ENCODE measurements at places on chromosomes 13 and 19.

DNA sequence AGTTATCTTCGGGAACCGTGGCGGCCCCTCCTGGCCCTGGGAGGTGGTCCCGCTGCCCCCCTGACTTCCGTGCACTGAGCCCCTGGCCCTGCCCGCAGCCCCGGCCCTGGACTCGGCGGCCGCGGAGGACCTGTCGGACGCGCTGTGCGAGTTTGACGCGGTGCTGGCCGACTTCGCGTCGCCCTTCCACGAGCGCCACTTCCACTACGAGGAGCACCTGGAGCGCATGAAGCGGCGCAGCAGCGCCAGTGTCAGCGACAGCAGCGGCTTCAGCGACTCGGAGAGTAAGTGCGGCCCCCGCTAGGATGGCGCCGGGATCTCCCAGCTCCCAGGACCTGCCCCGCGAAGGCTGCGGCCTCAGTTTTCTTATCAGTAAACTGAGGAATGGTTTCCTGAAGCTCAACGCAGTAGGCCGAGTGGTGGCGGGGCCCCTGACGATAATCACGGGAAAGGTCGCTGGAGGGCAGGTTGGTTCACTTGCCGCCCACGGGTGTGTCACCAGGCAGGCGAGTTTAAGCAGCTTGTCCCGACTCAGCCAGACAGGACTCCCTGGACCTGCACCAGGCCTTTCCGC is 924 bp downstream of the RGCC start:
- no peak for DNase-seq

DNA sequence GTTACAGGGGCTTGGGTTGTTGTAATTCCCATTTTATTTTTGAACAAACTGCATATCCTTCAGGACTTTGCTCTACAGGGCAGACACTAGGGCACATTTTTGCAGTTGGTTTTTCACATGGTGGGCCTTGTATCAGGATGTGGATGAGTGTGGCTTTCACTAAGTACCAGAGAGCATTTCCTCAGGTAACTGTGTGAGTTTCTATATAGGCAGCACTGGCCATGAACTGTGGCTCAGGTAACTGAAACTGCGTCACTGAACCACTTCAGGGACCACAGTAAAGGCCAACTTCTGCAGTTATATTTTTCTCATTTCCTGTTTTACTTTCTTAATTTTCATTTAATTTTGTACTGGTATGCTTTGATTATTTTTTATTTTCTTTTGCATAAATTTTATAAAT is 166.5 kb downstream of the ZNF486 start:
- no peak for DNase-seq

GRCh38 chr19:53596056-53596455 is 35.7 kb upstream of the DPRX start:
- no peak for DNase-seq

DNA sequence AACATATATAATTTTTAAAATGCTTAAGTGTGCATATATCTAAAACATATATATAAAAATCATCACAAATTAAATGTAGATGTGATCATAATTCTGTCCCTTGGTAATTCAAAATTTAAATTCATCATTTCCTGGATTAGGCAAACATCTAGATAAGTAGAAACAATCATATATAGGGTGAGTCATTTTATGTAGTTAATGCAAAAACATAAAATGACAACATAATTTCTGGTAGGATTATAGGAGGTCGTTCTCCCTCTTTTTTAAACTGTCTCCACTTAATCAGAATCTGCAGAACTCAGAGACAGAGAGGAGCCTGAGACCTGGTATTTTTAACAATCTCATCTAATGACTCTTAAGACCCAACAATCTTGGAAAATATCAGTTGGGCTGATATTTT is 333.4 kb downstream of the KCTD12 start:
- DNase-seq = no peak

- DNase-seq = no peak
These were observed 220.5 kb downstream of the RBM26 start for GRCh38 chr13:79185580-79185979.

GRCh38 chr13:48400850-48401291 is 12.0 kb downstream of the LPAR6 start:
- DNase-seq = no peak

DNA sequence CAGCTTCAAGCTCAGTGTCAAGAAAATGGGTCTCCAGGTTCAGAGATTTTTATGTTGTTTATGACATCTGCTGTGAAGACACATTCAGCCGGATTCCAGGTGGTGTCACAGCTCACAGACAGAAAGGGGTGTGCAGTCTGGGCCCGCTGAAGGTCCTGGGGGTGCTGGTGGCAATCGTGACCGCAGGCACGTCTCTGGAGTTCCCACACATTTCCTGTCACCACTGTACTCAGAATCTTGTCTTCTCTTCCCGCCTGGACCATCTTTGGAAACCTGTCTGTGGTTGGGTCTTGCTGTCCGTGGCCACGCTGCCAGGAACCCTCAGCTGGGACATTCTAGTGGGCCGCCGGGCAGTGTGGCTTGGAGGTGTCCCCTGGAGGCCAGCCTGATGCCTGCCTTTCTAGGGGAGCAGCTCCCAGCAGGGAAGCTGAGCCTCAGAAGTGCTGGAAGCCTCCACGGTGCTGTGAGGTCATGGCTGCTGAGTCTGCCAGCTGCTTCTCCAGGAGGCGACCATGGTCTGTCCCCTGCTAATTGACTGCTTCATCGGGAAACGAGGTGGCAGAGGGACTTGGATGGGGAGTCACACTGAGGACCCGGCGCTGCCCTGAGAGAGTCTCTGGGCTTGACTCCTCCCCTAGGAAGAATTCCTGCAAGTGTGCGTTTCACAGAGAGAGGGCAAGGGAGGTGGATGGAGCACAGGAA is 3.7 kb downstream of the TEX29 start:
- no peak for DNase-seq

- no peak for DNase-seq
These were observed 4.5 kb upstream of the CADM4 start for GRCh38 chr19:43644181-43644580.

DNA sequence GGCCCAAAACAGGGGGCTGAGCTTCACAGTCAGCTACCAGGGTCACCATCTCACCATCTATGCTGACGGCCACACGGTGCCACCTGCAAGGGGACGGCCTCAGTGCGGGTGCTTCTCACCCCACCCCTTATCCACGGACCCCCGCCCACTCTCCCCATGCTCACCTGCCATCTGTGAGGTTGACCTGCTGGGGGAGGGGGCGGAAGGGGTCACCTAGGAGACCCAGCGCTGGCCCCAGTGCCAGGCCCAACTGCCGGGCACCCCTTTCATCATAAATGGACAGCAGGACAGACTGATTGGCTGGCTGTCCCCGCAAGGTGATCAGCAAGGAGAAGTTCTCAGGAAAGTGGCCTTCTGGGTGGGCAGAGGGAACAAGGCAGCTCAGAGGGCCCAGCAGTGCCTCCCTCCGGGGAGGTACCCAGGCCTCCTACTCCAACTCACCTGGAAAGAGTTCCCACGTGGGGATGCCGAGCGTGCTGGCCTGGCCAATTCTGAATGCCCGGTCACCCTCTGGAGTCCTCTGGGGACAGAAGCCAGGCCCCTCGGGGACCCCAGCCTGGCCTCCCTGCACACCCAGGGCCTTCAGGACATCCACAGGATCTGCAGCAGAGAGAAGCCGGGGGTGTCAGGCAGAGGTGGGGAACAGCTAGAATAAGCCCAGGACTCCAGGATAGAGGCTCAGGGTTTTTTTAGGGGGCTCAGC is 4.5 kb downstream of the COL5A3 start:
- DNase-seq = no peak

- no peak for DNase-seq
These were observed 208.7 kb upstream of the OBI1 start for GRCh38 chr13:78867655-78868054.
